Activated CD8-positive, alpha-beta memory T cell treated with anti-CD3 and anti-CD28 coated beads, Interleukin-2, amount 10 ng/mL, durations not matched to agents 7 days and 5 days (primary cell): ENCODE measurements at places on chromosomes 12 and 14. TPM values are rescaled to one million over a fixed set of nuclear protein-coding genes. Genes with fewer than 3 reads are reported as not detected.
A peak's percentile ranks its signal among the peaks of the same experiment; 100 is the strongest.

Gene FBXO33
- total RNA-seq, result 19.9 TPM

Gene EFCAB11
- total RNA-seq, result 11.3 TPM

Gene KERA
- not detected for total RNA-seq

GRCh38 chr12:53198486-53199110 is 8.5 kb downstream of the ITGB7 start:
- peak; percentile 65 for DNase-seq

- peak; percentile 31 for DNase-seq
These were observed 74.4 kb downstream of the PRIMA1 start for GRCh38 chr14:93713726-93714405.

Gene IL25
- not detected for total RNA-seq

DNA sequence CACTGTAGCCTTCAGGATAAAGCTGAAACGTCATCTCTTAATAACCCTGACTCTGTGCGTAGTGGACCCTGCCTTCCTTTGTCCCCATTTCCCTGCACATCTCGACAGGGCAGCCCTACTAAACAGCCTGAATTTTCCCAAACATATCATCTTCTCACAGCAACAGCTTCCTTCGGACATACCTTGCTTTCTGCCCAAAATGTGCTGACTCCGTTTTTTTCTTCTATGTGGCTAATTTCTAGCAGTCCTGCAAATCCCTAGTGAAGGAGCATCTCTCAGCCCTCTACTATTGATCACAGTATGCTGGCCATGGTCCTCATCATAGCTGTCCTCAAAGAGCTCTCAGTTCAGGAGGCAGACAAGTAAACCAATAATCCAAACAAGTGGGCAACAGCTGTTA is 53.1 kb upstream of the PCED1B start:
- DNase-seq, result no peak

- no peak for DNase-seq
These were observed 3.0 kb downstream of the NAB2 start for GRCh38 chr12:57091638-57092528.

DNA sequence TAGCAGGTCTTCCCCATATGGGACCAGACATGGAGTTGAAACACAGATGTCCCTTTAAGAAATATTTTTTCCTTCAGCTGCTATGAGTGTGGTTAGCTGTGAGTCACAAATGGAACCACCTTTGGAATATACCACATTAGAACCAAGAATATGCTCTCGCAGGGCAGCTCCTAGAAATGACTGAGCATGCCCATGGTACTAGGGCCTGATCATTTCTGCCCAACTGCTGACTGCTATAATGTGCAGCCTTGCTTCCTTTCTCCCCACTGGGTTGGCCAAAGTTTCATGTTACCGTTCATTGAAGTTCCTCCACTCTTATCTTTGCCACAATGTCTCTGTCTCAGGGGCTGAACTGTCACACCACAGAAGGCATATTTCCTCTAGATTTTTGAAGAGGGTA is 1074.6 kb downstream of the FLRT2 start:
- no peak for DNase-seq

- no peak for DNase-seq
These were observed 409.8 kb downstream of the DAD1 start for GRCh38 chr14:22179190-22179589.

Gene CYP27B1
- 5.4 TPM for total RNA-seq

- DNase-seq, result peak; percentile 48
These were observed 466 bp downstream of the SAV1 start for GRCh38 chr14:50667684-50667995.

DNA sequence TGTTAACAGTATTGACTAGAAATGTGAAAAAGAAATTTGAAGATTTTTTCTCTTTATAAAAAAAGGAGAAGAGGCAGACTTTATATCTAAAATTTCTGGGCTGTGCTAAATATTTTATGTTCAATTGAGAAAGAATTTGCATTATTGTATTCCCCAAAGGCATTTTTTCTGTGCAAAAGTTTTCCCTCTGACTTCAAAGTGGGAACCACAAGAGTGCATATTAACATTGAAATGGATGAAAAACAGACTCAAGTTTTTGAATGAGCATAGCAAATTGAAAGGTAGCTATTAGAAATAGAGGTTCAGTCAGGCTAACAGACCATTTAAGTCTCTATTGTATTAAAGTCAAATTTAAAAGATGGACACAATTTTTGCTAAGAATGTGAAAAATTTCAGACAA is 95.2 kb downstream of the RASSF9 start:
- no peak for DNase-seq

Gene RERG
- not detected for total RNA-seq

- DNase-seq, result no peak
These were observed 209.2 kb downstream of the PHLDA1 start for GRCh38 chr12:75822416-75822815.

Gene KLRK1
- 135 TPM for total RNA-seq

GRCh38 chr12:46153268-46153872 is 115.5 kb downstream of the SLC38A1 start:
- no peak for DNase-seq

Gene GPR84
- 0.32 TPM for total RNA-seq

GRCh38 chr12:74988156-74988555 is 221.5 kb downstream of the KCNC2 start:
- DNase-seq, result no peak

DNA sequence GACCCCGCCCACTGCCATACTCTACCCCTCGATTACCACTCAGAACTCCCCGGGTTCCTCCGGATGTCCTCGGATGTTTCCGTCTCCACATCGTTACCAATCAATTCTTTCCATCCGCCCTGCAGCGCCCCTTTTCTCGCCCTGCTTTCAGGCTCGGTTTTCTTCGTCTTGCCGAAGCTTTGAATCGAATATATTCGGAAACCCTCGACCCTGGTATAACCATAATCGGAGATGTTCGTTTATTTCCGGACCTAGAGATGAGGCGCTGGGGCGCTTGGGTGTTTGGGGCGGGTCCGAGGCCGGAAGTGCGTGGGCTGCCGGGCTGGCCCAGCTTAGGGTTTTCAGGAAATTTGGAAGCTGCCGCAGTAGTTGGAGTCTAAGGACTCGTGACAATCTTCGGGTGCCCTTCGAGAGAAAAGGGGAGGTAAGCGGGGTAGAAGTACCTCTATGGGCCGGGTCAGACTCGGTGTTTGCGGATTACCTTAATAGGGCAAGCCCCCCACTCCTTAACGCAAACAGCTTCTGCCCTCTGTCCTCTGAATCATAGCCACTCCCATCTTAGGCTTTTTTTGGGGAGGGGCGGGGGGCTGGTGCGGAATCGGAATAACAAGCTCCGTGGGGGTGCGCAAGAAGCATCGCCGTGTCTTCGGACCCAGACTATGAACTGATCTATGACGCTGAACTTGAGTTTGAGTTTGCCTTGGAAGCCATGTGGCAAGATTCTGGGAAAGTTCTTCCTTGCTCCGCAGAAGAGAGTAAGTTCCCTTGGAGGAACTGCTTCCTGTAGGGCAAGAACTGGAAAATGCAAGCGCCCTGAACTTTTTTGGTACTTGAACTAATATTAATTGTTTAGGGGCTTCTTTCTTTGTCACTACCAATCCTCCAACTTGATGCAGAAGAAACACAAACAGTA is at the start of gene C14orf119:
TSS of gene C14orf119 (plus strand) at position 310 of the 913 bp plus-strand sequence. CDS start 2,154 bp downstream, outside the sequence.
- peak; percentile 100 for DNase-seq

GRCh38 chr12:131437706-131438492 is 273.0 kb upstream of the SFSWAP start:
- DNase-seq, result no peak

Gene FAM222A
- 1.6 TPM for total RNA-seq

- DNase-seq, result no peak
These were observed 57.8 kb downstream of the GTF2A1 start for GRCh38 chr14:81162941-81163340.

DNA sequence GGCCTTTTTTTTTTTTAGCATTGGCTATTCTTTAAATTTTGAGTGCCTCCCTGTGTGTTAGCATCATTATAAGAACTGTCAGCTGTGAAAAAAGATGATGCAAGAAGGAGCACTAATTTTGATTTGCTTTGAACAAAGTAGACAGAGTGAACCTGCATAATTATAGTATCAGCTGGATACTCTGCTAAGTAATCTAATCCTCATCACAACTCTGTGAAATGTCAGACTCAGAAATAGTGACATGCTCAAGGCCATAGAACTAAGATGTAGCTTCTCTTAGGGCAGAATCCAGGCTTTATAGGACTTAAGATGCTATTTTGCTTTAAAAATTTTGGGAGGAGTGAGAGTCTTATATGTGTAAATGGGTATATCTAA is 31.9 kb downstream of the FBXO34 start:
- DNase-seq, result no peak

Gene CMKLR1
- total RNA-seq, result not detected

DNA sequence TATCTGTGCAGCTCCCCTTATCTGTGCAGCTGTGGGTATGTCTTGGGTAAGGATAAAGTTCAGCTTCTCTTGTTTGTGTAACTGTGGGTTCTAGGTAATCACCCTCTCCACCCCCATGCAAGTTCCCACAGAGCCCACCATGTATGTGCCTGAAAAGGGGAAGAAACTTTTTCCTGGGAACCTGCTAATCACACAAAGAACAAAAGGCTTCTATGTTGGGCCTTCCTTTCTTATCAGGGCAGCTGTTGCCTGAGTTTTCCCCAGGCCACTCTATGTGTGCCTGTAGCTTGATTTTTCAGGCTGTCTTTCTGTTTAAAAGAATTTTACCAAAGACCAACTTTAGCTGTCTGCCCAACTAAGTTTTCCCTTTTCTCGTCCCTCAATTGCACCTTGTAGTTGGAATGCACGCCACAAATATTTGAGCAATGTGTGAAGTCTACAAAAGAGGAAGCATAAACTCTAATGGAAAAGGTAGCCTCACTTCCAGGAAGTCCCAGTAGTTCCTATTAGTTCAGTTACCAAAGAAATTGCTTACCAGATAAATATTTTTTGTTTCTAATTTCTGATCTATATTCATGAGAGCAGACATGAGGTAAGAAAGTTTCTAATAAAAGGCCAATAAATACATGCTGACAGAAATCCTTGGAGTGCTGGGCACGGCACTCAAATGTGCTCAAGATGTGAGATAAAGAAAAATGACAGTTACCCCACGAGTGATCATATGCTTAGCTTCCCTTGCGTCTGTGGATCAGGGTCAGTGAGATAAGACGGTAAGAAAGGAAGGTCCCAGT is 2.7 kb upstream of the GALC start:
- DNase-seq, result no peak

DNA sequence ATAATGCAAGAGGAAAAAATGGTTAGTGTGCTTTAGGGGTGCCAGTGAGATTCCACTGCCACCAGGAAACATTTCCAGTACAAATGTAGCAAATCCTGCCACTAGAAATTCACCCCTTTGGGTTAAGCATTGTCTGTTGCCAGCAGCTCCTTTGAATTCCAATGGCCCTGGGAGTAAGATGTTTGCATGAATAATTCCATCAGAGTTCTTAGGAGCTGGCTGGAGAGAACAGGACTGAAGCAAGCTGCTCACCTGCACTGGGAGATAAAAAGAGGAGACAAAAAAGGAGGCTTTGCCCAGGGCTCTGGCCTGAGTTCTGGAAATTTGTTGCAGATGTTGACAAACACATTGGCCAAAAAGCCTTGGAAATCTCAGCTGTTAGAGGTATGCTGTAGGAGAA is 57.6 kb downstream of the HSPB8 start:
- DNase-seq, result no peak

Gene TTC7B
- 8.3 TPM for total RNA-seq

GRCh38 chr14:24070285-24071143 is 848 bp upstream of the CPNE6 start:
- DNase-seq, result no peak

Gene KRT6B
- total RNA-seq, result not detected

DNA sequence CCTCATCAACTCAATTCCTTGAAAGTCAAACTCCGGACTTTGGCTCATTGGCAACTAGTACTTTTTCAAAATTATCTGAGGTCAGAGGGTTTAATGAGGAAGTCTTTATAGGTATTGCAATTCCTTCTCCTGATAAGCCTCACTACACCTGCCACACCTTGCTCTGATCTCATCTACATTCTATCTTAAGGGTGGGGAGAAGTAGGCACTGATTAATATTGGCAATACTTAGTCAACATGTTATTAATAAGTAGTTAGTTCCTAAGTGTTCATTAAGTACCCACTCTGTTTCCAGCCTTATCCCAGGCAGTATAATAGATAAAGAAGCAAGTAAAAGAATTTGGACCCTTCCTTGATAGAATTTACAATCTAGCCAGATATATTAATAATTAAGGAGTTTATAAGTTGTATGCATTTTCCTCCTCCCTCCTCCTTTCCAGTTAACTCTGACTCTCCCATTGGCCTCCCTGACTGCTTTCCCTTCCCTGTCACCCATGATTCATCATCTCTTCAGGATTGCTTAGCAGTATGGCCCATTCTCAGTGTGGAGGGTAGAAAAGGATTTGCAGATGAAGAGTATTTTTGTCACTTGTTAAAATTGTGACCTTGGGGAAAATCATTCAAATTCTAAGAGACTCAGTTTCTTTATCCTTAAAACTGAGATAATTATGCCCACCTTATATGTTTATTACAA is 231.0 kb upstream of the ATP2B1 start:
- no peak for DNase-seq

Gene MUCL1
- not detected for total RNA-seq

- no peak for DNase-seq
These were observed 17.2 kb downstream of the EML5 start for GRCh38 chr14:88775532-88775931.

- DNase-seq, result no peak
These were observed 1.1 kb downstream of the C1R start for GRCh38 chr12:7091171-7091570.
